ENCODE measurements at places on chromosomes 2 and 18.

GRCh38 chr18:51890762-51891161 is 449.2 kb upstream of the DCC start:
- no peak for DNase-seq

GRCh38 chr2:201057087-201057521 is 14.4 kb downstream of the HYCC2 start:
- no peak for DNase-seq

DNA sequence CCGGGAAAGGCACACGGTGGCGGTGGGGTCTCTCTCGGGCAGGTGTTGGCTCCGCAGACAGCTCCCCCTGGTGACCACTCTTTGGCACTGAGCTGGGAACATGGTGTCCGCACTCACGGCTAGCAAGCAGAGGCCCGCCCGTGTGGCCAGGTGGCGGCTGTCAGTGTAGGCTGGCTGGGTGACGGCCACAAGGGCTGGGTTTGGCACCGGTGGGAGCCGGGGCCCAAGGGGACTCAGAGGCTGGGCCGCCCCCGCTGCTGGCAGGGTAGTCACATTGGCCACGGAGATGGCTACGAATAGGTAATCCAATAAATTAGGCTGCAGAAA is 1071.7 kb downstream of the RPIA start:
- no peak for DNase-seq

DNA sequence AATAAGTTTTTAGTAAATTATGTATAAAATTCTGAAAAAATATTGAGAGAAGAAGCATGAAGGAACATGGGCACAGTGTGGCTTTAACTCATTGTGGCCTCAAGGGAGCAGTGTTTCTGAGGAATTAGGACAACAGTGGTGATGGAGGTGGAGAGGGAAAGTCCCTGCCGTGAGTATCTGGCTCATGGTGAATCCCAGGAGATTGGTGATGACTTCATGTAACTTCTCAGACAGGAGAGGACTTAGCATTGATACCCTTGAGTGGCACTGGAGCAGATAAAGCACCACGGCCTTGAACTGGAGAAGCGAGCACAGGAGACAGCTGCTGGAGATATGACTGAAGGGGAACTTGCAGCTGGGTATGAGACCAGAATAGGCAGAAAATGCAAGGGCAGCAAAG is 35.0 kb upstream of the LRP1B start:
- DNase-seq, result peak; percentile 8

- no peak for DNase-seq
Observed at GRCh38 chr2:172293952-172294351, 133.4 kb upstream of the ITGA6 start.

DNA sequence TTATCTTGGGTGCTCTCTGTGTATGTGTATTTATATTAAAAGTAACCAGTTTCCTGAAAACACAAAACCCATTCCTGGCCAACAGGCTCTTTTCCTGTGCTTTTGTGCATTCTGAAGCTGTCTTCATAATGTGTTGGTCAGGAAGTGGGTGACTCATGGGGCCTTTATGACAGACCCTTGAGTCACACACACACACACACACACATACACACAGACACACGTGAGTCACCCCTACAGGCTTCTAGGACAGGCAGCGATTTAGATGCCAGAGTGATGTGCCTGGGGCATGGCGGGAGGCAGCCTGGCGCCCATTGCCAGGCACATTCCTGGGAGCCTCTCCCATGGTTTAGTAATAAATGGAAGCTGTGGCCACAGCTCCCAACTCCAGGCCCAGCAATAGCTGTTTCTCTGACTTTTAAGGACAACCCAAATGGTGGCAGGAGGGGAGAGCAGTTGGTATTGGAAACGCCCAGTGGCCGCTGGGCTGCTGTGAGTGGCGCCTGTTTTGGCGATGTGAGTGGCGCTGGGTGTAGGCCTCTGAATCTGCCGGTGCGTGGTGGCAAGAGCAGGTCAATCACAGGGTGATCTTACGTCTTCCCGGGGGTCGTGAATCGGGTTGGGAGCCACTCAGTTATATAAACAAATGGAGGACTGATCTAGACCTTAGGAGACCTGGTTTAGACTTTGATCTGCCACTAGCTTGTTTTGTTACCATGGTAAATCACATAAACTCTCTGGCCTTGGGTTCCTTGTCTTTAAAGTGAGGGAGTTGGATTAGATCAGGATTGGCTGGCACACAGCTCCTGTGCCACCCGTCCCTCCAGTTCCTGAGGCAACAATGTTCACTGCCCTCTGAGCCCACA is 150.7 kb upstream of the DLX2 start:
- peak; percentile 77 for DNase-seq

- DNase-seq, result no peak
Observed at GRCh38 chr18:3493501-3494244, 43.7 kb downstream of the TGIF1 start.

DNA sequence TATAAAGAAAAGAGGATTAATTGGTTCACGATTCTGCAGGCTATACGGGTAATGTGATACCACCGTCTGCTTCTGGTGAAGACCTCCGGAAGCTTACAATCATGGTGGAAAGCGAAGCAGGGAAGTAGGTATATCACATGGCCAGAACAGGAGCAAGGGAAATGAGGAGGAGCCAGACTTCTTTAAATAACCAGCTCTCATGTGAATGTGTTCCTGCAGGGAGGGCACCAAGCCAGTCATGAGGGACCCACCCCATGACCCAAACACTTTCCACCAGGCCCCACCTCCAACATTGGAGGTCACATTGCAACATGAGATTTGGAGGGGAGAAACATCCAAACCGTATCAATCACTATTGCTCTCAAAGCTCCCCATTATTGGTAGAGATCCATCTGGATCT is 61.8 kb downstream of the EFEMP1 start:
- DNase-seq, result no peak

DNA sequence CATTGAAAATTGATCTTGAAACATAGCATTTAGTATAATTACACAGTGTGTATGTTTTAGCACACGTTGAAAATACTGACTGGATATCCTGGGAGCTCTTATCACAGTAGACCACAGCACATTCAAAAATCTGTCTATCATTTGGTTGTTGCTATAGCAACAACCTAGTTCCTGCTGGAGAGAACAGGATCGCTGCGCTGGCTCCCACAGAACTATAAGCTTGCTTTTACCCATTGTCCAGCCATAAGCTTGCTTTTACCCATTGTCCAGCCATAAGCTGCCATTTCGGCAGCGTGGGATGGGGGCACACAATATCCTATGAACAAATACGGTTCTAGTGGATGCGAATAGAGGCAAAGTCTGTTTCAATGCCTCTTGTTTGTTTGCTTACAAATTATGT is 70.4 kb upstream of the ST6GAL2 start:
- no peak for DNase-seq

- DNase-seq, result no peak
Observed at GRCh38 chr2:121019071-121019470, 265.9 kb downstream of the TFCP2L1 start.

DNA sequence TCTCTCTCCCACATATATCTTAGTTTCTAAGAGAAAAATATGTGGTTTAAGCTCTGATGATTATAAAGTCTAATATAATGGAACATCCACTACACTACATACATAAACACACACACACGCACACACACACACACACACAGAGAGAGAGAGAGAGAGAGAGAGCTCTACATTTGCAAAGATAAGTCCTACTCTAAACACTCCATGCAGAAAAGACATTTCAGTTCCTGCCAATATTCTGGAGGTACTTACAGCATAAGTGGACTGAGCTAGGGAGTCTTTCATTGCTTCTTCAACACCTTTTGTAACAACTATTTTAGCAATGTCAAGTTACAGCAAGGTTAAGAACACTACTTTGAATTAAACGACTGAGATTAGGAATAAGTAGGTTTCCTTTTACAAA is 80.1 kb downstream of the FIGN start:
- no peak for DNase-seq

GRCh38 chr2:168118733-168119514 is 128.5 kb downstream of the STK39 start:
- peak; percentile 76 for DNase-seq

DNA sequence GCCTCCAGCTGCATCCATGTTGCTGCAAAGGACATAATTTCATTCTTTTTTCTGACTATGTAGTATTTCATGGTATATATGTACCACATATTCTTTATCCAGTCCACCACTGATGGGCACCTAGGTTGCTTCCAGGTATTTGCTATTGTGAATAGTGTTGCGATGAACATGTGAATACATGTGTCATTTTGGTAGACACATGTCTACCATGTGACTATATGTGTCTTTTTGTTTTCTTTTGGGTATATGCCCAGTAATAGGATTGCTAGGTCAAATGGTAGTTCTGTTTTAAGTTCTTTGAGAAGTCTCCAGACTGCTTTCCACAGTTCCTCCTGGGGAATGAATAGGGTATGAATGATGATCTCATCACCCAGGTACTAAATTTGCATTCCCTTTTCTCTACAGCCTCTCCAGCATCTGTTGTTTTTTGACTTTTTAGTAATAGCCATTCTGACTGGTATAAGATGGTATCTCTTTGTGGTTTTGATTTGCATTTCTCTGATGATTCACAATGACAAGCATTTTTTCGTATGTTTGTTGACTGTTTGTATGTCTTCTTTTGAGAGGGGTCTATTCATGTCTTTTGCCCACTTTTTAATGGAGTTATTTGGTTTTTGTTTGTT is 35.6 kb upstream of the FEZ2 start:
- peak; percentile 13 for DNase-seq

DNA sequence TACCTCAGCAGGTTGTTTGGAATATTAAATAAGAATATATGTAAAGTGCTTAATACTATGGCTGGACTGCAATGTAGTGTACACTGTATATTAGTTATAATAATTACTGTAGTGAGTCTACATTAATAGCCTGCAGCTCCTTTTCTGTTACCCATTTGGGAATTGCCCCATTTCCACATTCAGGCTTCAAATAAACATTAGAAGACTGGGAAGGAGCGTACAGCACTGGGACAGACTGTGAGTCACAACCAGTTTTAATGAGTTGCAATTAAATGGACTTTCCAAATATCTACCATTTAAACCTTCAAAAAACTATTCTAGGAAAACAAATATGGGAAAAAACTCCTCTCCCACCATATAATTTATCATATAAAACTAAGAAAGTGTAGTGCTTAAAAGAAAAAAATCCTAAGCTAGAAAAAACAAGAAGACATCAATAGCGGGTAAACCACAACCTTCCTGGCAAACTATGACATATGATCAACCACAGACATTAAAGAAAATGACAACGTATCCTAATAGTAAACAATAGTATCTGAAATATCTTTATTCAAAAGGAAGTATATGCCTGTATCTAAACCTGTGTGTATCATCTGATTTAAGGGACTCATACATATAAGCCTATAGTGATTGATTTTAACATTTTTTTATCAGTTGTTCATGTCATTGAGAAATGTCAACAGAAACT is 86.1 kb downstream of the TRIP12 start:
- peak; percentile 28 for DNase-seq

- DNase-seq, result no peak
Observed at GRCh38 chr2:229731916-229732315, 17.6 kb upstream of the DNER start.

- no peak for DNase-seq
Observed at GRCh38 chr18:53984021-53984420, 240.4 kb downstream of the MBD2 start.
